ENCODE measurements at places on chromosomes 2 and 18.

DNA sequence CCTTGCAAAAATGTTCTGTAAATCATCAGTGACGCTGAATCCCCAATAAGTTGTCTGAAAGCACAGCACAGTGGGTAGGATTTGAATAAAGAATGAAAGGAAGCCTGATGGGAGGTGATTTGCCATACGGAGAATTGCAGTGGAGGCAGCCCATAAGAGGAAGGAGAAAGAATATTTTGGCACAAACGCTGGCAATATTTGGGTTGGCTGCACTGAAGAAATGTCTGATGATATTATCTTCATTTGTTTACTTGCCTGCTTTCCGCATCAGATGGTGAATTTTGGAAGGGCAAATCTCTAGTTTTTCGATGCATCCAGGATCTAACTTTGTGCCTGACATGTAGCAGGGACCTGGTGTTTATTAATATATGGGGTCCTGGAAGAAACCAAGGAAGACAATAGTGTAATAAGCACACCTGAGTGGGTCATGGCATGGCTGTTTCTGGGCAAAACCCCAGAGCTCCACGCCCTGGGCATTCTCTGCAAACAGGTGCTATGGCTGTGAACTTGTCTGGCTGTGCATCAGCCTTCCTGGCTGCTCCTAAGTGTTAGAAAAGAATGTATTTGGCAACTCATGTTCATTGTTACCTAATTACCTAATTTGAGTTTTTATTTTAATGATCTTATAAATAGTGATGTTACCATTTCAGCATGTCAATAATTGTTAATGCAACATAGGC, 5.9 kb downstream of the GALR1 start:
- DNase-seq, result no peak

DNA sequence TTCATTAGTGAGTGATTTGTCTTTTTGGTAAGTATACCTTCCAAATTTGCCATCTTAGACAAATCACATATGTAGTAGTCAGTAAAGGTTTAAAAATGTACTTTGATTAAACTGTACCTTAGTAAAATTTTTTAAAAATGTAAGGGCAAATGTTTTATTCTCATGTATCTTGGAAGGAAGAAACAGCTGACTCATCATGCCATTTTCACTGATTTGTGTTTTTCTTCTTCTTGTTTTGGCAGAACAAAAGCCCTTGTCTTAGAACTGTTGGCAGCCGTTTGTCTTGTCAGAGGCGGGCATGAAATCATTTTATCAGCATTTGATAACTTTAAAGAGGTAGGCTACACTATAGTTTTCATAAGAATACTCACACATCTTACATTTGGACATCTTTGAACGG, 136.5 kb downstream of the PRPF40A start:
- no peak for DNase-seq

- no peak for DNase-seq
Measured at GRCh38 chr2:196587056-196587455, 52.5 kb upstream of the CCDC150 start.

DNA sequence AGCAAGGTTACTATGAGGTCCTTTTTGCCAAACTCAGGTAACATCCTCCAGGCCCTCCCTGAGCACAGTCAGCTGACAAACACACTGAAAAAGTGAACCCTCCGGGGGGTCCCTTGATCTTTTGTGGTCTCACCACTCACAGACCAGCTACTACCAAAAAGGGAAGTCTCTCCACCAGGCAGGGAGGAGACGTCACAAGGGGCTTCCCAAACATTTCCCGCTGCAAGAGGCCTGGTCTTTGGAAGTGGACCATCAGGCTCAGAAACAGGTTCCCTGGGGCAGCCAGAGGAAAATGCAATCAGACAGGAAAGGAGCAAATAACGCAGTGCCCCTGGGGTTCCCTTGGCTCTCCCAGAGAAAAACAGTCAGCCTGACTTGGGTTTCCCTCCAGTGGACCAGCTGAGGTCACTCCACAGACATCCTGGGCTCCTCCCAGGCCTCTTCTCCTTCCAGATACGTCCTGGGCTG, 38.7 kb upstream of the POMC start:
- DNase-seq, result no peak

- no peak for DNase-seq
Measured at GRCh38 chr2:26767894-26768487, 3.9 kb downstream of the SLC35F6 start.

GRCh38 chr18:57544936-57545660, 41.4 kb downstream of the FECH start:
- DNase-seq, result no peak

- DNase-seq, result no peak
Measured at GRCh38 chr2:148680462-148680861, 35.9 kb downstream of the EPC2 start.

DNA sequence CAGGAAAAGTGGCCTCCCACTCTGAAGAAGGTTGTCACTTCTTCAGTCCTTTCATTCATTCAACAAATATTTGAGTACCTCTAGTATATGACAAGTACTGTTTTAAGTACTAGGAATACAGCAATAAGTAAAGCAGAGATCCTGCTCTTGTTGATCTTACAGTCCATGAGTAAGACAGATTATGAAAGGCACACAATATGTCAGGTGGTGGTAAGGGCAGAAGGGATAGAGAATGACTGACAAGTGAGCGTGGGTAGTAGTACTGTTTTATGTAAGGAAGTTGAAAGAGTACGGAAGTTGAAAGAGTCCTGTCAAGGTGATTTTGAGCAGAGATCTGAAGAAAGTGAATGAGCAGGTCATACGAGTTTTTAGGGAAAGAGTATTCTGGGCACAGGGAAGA, 111.3 kb downstream of the GALNT1 start:
- no peak for DNase-seq

DNA sequence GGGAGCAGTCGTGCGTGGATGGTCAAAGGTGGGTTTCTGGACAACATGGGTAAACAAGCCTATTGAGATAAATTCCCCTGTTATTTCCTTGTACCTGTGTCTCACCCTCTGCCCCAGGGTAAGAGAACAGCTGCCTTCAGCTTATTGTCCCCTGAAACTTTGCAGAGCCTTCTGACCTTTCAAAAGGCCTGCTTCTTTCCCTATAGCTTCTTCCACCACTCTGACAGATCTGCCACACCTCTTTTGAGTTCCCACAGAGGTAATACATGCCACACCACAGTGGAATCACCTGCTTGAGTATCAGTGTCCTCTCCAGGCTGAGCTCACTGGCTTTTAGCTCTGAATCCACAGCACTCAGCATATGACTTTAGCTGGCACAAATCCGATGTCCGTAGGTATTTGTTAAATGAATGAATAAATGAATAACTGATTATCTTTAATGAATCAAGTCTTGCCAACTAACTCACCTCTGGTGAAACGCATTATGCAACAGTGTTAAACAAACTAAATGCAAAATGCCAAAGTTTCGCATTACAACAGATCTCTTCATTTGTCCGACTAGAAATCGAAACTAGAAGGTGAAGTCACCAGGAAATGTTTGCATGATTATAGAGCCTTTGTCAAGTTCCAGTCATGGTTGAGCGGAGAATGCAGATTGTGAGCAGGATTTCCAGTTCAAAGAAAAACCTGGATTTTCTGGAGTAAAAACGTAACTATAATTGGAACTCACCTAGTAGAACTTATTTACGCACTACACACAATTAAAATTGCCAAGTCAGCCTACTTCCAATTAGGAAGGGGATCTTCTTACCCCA, 16.4 kb downstream of the DYNAP start:
- no peak for DNase-seq

DNA sequence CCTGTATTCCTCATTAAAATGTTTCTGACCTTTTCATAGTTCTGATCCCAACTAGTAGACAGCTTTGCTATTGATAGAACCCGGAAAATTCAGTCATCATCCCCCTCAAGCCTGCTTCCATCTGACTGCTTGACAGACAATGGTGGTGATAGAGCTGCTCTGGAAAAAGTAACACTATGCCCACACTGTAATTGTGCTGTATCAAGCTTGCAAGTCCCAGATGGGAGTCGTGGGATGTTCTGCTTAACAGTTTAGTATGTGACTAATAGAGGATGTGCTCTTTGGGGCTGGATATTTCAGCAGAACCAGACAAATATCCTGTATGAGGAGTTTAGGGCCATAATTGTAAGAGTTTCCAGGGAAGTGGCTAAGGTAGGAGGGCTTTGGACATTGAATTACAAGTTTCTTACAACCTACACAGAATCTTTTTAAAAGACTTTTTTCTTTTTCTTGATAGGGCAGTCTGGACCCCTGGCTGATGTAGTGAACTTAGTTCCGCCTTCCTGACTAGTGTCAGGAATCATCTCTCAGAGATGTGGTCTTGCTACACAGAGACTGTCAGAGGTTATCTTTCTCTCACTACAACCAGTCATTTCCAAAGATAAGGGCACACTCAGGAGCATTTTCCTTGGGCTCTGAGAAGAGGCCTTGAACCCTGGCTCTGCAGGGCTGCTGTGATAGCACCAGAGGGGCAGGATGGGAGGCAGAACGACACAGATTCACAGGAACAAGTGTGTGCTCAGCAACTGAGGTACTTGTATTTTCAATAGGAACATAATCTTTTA, 158.0 kb upstream of the RBMS1 start:
- no peak for DNase-seq

- DNase-seq, result peak; percentile 66
Measured at GRCh38 chr2:147182260-147182659, 662.6 kb upstream of the ACVR2A start.

- no peak for DNase-seq
Measured at GRCh38 chr2:72745679-72746368, 80.0 kb downstream of the EXOC6B start.

DNA sequence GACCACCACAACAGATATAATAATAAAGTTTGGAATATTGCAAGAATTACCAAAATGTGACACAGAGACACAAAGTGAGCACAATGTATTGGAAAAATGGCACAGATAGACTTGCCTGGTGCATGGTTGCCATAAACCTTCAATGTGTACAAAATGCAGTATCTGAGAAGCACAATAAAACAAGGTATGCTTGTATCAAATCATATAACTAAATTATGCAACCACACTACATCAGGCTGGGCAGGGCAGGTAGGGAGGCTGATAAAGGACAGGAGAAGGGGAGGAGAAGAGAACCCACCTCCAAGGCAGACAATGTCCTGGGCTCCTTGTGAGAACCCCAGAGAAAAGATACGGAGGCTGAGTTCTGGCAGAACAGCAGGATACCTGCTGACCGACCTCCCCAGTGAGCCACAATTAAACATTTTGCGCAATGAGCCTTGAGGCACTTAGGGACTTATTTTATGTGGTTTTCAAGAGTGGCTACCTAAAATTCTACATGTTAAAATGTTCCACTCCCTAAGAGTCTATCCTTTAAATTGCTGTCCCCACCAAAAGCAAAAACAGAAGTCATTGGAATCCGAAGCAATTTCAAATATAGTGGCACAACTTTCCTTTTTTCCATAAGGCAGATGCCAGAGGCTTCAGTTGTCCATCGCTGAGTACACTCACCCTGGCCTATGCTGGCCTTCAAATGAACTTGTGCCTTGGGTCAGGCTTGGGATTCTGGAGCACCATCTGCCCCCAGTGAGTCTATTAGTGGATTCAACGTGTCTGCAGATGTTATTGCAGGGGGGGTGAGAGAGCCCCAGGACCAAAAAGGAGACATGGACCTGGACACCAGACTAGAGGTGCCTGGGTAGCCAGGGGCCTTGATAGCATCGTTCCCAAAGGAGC, 16.8 kb downstream of the WDFY1 start:
- no peak for DNase-seq

GRCh38 chr18:32772581-32773381, at the start of gene KLHL14:
TSS of gene KLHL14 (minus strand) at chr18:32773023. CDS start at chr18:32770591, 2,432 bp downstream.
- DNase-seq, result no peak

- DNase-seq, result no peak
Measured at GRCh38 chr2:169328785-169329184, 33.5 kb downstream of the LRP2 start.

- DNase-seq, result no peak
Measured at GRCh38 chr2:159564081-159564480, 52.3 kb downstream of the BAZ2B start.

- DNase-seq, result no peak
Measured at GRCh38 chr2:34909992-34910705, 1311.0 kb upstream of the FAM98A start.

DNA sequence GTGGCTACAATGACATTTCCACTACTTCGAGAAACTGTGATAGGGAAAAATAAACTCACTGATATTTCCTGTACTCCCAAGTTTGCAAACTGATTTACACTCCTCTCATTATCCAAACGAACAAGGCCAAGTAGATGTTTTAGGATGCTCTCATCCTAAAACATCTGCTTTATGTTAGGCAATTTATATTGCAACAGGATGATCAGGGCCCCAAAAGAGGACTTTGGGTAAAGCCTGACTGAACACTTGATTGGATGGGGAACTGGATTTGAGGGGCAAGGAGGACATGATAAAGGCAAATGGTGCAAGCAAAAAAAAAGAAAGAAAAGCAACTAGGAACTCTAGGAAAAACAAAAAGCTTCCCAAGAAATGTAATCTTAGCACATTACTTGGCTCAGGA, 2.1 kb upstream of the HES6 start:
- DNase-seq, result no peak

DNA sequence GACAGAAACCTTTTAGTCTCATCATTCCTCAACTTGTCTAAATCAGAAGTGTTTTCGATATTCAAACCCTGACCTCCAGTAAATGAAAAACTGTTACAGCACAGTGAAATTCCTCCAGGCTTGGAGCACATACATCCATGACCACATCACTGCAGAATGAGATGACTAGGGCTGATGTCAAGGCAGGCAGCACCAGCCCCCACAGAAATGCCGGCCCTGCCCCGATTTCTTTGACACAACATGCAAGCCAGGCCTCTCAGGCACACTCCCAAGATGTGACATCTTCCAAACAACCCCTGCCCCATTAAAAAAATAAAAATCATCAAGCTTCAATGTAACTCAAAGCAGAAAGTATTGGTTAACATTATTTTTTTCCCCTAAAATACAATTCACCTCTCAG, 103.3 kb downstream of the CTAGE1 start:
- DNase-seq, result no peak

- DNase-seq, result no peak
Measured at GRCh38 chr2:157771234-157771633, 104.9 kb downstream of the ACVR1 start.

GRCh38 chr2:1026141-1026540, 75.5 kb downstream of the SNTG2 start:
- DNase-seq, result no peak

DNA sequence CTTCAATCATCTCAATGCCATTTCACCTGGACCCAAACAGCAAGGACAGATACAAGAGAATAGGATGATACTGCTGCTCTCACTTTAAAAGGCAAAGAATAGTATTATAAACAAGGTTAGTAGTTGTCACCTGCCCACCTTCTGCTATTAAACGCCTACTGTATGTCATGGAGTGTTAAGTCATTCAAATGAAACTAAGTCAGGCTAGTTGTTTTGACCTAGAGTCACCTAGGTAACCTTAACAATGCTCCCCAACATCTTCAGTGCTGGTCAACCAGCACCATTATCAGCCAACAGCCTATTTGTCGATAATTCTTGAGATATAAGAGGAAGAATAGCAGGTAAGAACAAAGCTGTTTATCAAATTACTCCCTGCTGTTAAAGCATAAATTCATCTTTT, 39.2 kb downstream of the TRIP12 start:
- DNase-seq, result no peak

DNA sequence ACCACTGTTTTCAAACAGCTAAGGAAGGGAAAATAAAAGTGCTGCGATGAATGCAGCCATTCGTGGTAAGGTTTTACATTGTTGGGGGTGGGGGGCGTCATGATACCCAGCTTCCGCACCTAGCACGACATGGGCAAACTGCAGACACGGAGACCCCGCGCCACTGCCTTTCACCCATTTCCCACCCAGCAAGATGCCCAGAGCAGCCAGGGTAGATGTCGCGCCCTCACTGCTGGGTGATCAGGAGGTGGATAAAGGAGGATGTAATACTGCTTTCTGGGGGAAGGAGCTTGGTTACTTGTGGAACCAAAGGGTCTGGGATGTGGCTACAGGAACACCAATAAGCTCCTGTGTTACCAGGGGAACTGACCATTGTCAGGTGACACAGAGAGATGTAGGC, 138.4 kb downstream of the ZNF516 start:
- DNase-seq, result no peak
